Epithelial cell of proximal tubule (primary cell): ENCODE measurements at places on chromosomes 2 and 18.

DNA sequence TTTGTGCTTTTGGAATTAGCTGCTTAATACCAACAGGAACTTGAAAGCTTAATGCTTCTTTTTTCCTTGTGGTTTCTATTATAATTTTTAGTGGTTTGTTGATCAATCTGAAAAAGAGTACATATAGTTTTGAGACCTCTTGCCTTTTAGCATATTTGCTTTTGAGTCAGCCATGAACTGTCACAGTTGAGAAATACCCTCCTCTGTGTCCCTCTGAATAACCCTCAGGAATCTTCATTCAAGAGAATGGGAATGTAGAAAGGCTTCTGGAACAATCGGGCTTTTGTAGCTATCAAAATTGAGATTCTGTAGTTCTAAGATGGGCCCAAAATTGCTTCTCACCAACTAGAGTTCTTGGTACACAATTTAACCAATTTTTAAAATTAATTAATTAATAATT lies 451.1 kb upstream of the TRIB2 start:
- no peak for DNase-seq

DNA sequence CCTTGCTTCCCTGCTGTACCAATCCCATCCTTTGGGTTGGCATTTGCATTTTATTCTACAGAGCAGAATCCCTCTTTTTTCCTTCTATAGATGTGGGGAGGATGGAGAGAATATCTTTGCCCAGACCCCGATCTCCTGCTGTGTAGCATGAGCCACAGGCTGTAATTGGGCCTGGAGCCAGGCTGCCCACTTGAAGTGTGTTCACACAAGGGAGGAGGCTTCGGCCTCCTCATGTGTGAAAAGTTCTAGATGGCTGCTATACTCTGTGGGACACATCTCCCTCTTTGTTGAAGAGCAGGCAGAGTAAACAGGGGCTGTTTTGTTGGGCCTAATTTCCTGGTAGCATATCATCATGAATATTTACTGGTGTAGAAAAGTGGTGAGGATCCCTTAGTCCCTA lies 126.3 kb downstream of the XRCC5 start:
- no peak for DNase-seq

- DNase-seq = no peak
Observed at GRCh38 chr2:64145714-64146113, 1.5 kb upstream of the PELI1 start.

- no peak for DNase-seq
Observed at GRCh38 chr18:8354304-8354703, 254.9 kb upstream of the RAB12 start.

DNA sequence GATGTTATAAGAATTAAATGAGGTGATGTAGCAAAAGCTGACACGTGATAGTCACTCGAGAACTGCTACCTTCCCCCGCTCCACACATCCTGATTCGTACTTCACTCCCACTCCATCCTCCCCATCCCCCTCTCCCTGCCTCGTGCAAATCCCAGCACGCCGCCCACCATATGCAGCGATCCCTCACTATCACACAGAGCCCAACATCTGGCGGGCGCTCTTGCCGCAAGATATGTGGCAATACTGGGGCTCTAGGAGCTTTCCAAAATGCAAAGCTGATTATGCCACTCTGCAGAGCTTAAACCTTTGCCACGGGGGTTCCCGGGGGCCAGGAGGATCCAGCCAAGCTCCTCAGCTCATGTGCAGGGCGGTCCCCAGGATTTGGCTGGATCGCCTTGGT lies 37.4 kb downstream of the DNMT3A start:
- no peak for DNase-seq
